ENCODE measurements at places on chromosomes 6 and 20.

GRCh38 chr6:147947521-147947920, 395.1 kb upstream of the SASH1 start:
- DNase-seq, result peak; percentile 26

GRCh38 chr6:73579851-73580246, 59.0 kb upstream of the EEF1A1 start:
- DNase-seq, result peak; percentile 89

DNA sequence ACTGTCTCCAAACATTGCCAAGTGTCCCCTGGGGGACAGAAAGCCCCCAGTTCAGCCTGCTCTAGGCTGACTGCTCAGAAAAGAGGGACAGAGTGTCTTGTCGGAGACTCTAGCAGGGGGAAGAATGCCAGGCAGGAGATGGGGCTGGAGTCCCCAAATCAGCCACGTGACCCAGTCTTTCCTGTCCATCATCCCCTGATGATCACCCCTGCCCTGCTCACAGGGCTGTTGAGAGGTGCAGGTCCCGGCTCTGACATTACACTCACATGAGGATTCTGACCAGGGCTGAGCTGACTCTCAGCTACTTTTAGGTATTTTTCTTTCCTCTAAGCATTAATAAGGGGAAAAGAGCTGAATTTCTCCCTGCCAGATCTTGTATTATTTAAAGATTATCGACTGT, 115.8 kb downstream of the SULF2 start:
- DNase-seq, result no peak

GRCh38 chr6:28251661-28252008, 434 bp downstream of the ZKSCAN4 start:
- peak; percentile 45 for DNase-seq

- no peak for DNase-seq
These were observed 1159.1 kb upstream of the CITED2 start for GRCh38 chr6:140533526-140533925.

GRCh38 chr6:66861007-66861541, 1154.0 kb upstream of the EYS start:
- no peak for DNase-seq

- no peak for DNase-seq
These were observed 13.6 kb upstream of the GMDS start for GRCh38 chr6:2259002-2259494.

- DNase-seq, result peak; percentile 86
These were observed 126.3 kb upstream of the NT5E start for GRCh38 chr6:85323435-85324040.

DNA sequence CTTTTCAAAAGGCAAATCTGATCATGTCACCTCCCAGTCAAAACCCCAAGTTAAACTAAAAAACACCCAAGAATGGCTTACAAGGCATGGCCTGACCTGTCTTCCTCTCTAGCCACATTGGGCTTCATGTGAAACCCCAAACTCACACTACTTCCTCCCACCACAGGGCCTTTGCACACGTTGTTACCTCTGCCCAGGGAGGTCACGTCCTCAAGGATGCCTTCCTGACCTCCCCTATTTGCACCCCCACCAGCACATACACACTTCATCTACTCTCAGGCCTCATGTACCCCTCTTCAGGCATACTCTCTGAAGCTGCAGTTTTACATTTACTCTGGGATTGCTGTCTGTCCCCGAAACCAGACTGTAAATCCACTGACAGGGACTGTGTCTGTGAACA, 6.1 kb downstream of the EZR start:
- no peak for DNase-seq

- DNase-seq, result no peak
These were observed 493.8 kb upstream of the MANEA start for GRCh38 chr6:95083506-95083905.

GRCh38 chr6:17045581-17046322, 56.1 kb upstream of the STMND1 start:
- DNase-seq, result peak; percentile 47
